Fibroblast of skin of right quadriceps (primary cell): ENCODE measurements at places on chromosomes 4 and X.

GRCh38 chr4:86092684-86093083 lies 267.2 kb downstream of the MAPK10 start:
- peak; percentile 83 for DNase-seq

GRCh38 chr4:74651198-74651597 lies 143.1 kb downstream of the BTC start:
- DNase-seq: no peak

- DNase-seq: no peak
Measured at GRCh38 chr4:54764476-54764875, 106.7 kb downstream of the KIT start.

DNA sequence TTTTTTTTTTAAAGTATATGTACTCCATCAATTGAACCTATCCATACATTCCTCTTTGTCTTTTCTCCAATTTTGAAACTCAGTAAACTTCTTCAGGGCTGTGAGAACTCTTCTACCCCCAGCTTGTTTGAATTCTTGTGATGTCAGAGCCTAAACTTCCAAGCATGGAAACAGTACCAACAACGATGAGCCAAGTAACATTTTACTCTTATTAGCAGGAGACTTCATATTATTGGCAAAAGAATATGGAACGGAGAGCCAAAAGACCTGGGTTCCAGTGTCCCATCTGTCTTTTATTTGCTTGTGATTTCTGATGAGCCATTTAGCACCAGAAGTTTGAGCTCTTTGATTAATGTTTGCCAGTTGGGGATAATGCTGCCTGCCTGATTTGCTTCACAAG lies 5.3 kb downstream of the DIAPH2 start:
- no peak for DNase-seq

DNA sequence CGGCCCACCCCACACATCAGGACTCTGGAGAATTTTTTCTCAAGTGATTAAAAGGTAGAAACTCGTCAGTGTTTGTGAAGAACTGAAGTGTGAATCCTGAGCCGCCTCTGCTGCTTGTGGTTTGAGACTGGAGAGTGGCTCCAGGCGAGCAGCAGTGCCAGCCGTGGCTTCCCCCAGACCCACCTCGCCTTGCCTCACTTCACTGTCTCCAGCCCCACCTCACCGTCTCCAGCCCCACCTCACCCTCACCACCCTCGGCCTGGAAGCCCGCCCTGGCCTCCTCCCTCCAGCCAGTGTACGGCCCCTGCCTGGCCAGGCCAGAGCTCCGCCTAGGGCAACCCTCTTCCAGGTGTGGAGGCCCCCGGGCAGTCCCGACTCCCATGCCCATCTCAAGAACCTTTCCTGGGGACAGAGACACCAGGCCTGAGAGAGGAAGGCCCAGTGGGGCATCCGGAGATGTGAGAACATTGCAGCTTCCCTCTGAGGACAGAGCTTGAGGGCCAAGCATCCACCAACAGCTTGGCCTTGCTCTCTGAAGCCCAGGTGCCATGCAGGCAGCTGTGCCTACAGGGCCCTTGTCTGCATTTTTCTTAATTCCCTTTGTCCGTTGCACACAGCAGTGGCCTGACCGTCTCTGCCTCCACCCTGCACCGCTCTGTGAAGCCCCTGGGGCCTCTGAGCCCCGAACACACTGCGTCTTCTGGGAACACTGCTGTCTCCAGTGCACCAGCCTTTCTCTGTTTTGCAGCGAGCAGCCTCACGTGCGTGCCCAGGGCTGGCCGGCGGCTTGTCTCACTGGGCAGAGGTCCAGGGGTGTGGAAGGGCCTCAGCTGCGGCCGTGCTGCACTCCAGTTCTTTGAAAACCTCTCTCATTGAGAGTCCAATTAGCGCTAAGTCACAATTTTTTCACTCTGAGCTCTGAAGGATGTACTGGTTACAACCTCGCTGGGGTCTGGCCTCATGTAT lies 13.8 kb downstream of the SH3BP2 start:
- no peak for DNase-seq

DNA sequence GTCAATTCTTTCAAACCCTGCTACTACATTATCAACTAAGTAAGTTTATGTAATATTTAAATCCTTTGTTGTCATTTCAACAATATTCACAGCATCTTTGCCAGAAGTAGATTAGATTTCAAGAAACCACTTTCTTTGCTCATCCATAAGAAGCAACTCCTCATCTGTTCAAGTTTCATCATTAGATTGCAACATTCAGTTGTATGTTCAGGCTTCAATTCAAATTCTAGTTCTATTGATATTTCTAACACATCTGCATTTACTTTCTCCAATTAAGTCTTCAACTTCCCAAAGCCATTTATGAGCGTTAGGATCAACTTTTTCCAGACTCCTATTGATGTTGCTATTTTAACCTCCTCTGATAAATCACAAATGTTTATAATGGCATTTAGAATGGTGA lies 66.1 kb downstream of the BMP3 start:
- peak; percentile 15 for DNase-seq

DNA sequence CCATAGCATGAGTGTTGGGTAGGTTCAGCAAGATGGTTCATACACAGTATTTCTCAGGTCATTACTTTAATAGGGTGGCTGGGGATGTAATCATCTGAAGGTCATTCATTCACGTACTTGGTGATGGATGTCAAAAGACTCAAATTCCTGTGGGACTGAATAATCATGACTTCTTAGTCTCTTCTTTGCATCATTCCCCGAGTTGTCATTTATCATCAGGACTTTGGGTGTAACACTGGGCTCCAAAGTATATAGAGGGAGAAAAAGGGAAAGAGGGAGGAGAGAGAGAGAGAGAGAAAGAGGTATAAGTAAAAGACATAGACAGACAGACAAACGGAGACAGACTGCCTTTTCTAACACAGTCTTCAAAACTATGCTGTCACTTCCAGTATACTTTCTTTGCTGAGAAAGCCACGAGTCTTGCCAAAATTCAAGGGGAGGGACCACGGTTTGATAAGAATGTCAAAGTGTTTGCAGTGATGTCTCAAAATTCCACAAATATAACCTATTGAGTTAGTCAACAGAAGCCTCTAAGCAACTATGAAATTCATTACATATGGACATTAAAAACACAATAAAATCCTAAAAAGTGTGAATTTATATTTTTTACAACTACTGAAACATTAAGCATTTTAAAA lies 55.9 kb downstream of the UGT2A3 start:
- DNase-seq: no peak

DNA sequence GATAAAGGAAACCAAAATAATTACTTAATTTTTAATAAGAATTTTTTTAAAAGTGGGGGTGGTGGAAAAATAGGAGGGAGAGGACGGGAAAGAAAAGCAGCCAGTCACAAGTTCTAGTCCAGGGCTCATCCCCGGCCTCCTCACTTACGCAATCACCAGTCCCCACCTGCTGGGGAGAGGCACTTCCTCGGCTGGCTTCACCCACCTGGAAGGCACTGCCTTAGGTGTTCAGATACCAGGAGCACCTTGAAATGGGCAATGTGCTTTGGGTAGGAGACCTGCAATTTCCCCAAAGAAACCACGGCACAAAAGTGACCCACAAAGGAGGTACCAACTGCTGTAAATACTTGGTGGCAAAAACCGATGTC lies 23.8 kb downstream of the AFAP1 start:
- no peak for DNase-seq

GRCh38 chr4:37968747-37969146 lies 8.5 kb downstream of the PTTG2 start:
- DNase-seq: no peak

- DNase-seq: no peak
Measured at GRCh38 chrX:149819371-149819770, 37.6 kb downstream of the MAGEA9 start.

DNA sequence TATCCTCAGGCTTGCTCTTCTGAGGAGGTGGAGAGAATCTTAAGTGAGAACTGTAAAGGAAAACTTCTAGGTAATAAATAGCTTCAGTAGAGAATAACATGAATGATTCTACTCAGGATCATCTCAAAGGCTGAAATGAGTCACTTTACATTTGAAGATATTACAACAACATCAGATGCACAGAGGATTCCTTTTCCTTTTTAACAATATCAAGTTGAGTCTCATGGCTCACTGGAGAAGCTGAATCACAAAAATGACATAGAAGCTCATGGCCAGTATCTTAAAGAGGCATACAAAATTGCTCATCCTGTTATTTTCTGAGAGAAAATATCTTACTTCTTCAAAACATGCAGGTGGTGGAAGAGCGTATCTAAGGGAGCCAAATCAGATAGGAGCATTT lies 72.5 kb upstream of the EMCN start:
- DNase-seq: no peak

DNA sequence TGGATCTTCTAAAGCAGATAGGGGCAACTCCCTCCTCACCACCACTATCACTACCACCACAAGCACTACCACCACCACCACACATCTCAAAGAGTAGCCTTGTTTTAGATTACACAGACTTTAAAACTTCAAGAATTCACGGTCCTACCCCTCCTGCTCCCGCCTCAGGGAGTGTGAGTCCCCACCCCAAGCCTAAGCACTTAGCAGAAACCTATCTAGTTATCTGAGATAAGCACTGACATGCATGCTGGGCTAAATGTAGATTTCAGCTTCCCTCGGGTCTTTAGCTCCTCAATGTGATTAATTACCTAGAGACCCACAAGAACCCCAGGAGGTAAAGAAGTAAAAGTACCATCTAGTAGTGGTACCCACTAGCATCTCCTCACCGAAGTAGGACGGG lies 775 bp downstream of the AMOT start:
- no peak for DNase-seq

- peak; percentile 86 for DNase-seq
Measured at GRCh38 chr4:37666625-37667071, 19.5 kb downstream of the RELL1 start.

- DNase-seq: no peak
Measured at GRCh38 chrX:110175146-110175545, 142.7 kb downstream of the AMMECR1 start.

- DNase-seq: peak; percentile 38
Measured at GRCh38 chrX:100072336-100072735, 337.7 kb downstream of the PCDH19 start.

GRCh38 chr4:150078579-150079080 lies 385 bp downstream of the DCLK2 start:
- DNase-seq: no peak

- peak; percentile 71 for DNase-seq
Measured at GRCh38 chr4:127708985-127709384, 21.2 kb upstream of the SLC25A31 start.

GRCh38 chr4:5930876-5931275 lies 38.0 kb upstream of the CRMP1 start:
- no peak for DNase-seq

- DNase-seq: no peak
Measured at GRCh38 chrX:12581546-12581945, 209.7 kb upstream of the PRPS2 start.

GRCh38 chrX:20362268-20363267 lies 95.9 kb upstream of the RPS6KA3 start:
- DNase-seq: peak; percentile 56

- peak; percentile 80 for DNase-seq
Measured at GRCh38 chrX:10620121-10620699, at the start of gene MID1. Gene MID1 (minus strand): TSS chrX:10620585. CDS start chrX:10567547, 53,038 bp downstream.

DNA sequence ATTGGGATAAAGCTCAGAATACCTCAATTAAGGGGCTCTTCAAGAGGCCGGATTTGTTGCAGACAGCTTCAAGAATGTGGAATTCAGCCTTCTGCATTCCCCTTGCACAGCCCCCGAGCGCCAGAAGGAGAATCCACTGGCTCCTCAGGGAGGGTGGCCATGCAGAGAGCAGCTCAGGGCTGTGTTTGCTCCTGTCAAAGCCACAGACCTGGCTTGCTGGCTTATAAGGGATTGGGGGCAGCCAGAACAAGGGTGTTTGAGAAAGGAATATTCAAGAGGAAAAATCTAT lies 36.8 kb downstream of the ING2 start:
- DNase-seq: peak; percentile 3

DNA sequence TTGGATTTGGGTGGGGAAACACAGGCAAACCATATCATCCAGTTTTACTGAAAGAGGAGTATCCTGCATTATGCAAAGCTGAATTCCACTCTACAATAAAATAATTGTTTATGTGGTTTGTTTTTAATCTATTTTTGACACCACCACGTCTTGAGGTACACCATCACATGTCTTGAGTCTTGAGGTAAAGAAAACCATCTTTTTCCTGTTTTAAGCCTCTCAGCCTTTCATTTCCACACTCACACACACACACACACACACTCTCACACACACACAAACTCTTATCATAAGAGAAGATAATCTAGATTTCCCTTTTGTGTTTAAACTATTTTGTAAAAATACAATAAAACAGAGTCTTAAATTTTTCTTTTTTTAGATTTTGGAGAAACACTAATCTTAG lies 32.0 kb downstream of the SPIN3 start:
- no peak for DNase-seq

GRCh38 chr4:131091896-131092295 lies 1995.9 kb downstream of the C4orf33 start:
- peak; percentile 31 for DNase-seq

DNA sequence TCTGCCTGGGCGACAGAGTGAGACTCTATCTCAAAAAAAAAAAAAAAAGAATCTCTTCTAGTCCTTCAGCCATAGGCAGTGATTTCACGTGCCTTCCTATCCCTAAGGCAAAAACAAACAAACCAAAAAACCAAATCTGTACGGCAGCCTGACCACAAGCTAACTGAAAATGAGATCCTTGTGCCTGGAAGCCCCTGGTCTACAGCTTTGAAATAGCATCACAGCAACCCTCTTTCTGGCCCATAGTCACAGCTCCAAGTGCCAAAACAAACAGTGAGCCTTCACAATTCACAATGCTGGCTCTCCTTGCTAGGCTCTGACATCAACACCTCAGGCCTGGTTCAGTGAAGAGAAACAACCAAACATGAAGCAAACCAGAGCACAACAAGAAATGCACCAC lies 46.1 kb downstream of the TMEM150C start:
- DNase-seq: peak; percentile 83

DNA sequence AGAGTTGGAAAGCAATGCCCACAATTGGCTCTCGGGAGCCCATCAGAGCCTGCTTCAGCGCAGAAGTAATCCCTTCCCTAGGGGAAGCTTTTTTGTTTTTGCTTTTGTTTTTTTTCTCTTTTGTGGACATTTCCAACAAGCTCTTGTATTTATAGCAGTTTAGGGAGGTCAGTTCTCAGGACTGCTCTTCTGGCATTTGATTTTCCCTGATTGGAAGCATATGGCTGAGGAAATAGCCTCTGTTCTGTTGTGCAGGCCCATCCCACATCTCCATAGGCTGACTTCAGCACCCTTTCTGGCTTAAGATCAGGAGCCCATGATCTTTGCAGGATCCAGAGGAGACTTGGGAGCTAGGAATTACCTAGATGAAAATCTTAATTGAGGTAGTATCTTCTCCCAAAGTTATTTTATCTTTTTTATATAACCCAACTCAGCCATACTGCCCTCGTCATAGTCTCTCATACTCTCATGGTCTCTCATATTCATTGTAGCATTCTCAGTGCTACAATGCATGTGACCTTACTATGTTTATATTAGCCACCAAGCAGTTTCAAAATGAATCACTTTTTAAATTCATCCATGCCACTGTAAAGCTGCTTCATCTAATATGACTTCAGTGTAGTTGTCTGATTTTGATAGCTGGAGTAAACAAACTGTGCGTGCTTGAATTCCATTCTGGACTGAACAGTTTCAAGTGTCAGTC lies 16.7 kb downstream of the PAGE4 start:
- no peak for DNase-seq
